ENCODE measurements at places on chromosomes 5 and 9. TPM values are rescaled to one million over a fixed set of nuclear protein-coding genes. Genes with fewer than 3 reads are reported as not detected.

The IL13 gene
- total RNA-seq, result not detected

The ZNF454 gene
- total RNA-seq, result 5.4 TPM

GRCh38 chr9:79341561-79341960 lies 230.2 kb upstream of the TLE4 start:
- no peaks in the 10 kb centered on the region for H3K4me1 ChIP-seq
- no peak for DNase-seq
- no peaks in the 10 kb centered on the region for H3K27me3 ChIP-seq
- no peak overlapping the region for H3K4me3 ChIP-seq

- no peaks in the 10 kb centered on the region for H3K27me3 ChIP-seq
- H3K4me3 ChIP-seq, result no peak overlapping the region
- peak overlapping the region; percentile 10 for H3K27ac ChIP-seq
Observed at GRCh38 chr5:149748471-149749094, 18.5 kb downstream of the PPARGC1B start.

GRCh38 chr5:168219515-168220410 lies 71.7 kb upstream of the WWC1 start:
- no peak overlapping the region for H3K27ac ChIP-seq
- H3K27me3 ChIP-seq, result no peaks in the 10 kb centered on the region
- no peak overlapping the region for H3K4me3 ChIP-seq
- H3K36me3 ChIP-seq, result no peaks in the 10 kb centered on the region
- DNase-seq, result peak; percentile 19

DNA sequence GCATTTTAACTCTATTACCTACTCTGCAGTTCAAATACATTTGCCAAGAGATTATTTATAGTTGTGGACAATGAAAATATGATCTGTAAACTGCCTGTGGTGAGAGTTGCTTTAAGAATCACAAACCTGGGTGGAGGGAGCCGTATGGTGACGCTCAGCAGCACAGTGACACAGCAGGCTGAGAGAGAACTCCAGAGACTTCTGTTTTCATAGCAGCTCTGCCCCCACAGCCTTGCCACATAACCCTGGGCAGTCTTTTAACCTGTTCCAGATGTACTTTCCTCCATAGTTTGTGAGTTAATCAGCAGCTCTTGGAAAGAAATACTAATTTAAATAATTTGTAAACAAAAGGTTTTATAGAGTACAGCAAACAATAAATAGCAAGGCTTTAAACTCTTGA lies 450.5 kb downstream of the ELAVL2 start:
- no peak overlapping the region for H3K4me3 ChIP-seq
- no peaks in the 10 kb centered on the region for H3K27me3 ChIP-seq
- H3K4me1 ChIP-seq, result no peaks in the 10 kb centered on the region
- no peaks in the 10 kb centered on the region for H3K36me3 ChIP-seq
- DNase-seq, result no peak
- H3K27ac ChIP-seq, result no peak overlapping the region

DNA sequence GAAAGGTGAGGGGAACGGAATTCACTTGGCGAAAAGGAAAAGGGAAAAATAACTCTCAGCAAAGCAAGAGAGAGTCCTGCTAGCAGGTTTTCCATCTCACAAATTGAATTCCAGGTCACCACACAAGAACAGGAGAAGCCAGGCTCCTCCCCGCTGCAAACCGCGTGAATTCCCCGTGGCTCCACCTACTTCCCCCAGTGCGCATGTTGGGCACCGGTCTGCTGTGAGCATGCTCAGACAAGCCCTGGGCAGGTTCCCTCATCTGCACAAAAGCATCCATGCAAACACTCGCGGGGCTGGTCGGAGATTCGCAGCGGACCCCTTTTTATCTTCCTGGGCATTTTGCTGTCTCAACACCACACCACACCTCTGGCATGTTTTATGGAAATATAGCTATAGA lies 58.5 kb upstream of the S1PR3 start:
- H3K36me3 ChIP-seq, result no peaks in the 10 kb centered on the region
- H3K27me3 ChIP-seq, result no peaks in the 10 kb centered on the region
- H3K4me3 ChIP-seq, result no peak overlapping the region

Data from uterus (tissue), 4 donors.